Inflammatory macrophage treated with lipopolysaccharide for 4 hours (primary cell): ENCODE measurements at places on chromosomes 7 and 10.
A peak's percentile ranks its signal among the peaks of the same experiment; 100 is the strongest.

- peak; percentile 53 for DNase-seq
These were observed 89.1 kb upstream of the SP4 start for GRCh38 chr7:21338728-21339164.

DNA sequence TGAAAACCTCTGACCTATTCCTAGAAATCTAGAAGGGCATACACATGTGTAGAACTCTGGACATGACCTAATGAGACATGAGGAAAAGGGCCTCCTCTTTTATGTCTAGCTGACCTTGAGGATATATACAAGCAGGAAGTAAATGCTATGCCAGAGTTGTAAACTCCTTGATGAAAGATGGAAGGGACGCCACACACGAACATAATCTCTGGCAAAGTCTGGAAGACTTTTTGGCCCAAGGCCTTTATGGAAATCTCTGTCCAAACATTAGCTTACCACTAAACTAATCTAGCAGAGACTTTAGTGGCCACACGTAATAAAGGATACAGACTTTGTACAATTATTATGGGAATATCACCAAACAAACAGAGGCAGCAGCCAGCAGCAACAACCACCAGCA is 138.1 kb upstream of the THSD7A start:
- DNase-seq = no peak

DNA sequence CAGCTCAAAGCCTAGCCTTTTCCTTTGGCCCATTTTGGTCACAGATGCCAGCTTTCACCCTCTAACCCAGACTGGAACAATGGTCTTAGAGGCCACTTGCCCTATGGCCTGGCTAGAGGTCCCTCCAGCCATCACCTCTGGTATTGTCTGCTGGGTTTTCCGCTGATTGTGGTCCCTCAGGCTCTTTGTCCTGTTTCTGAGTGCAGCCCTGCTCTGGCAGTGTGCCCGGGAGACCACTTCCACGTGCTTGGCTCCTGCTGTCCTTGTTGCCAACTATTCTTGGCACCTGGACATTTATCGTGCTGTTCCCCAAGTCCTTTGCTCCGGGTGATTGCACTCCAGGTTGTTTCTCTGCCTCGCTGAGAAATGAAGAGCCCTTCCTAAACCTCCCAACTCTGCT is 53.3 kb upstream of the FAM180A start:
- DNase-seq = no peak

DNA sequence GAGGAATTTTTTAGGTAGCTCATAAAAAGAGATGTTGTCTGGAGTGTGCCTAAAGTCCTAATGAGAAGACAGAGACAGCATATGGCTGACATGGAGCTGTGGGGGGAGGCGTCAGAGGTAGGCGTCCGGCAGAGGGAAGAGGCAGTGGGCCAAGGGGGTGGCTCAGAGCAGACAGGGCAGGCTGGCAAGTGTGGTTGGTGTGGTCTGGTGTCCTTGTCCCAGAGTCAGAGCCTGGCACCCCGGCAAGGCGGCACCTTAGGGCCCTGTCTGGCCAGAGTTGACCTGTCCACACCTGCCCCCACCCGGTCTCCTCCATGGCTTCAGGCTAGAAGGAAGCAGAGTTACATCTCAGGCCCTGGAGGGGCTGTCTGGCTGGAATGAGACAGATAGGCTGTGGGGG is 220.3 kb upstream of the ZNF32 start:
- DNase-seq = no peak

GRCh38 chr10:3452173-3452626 is 279.6 kb upstream of the PITRM1 start:
- DNase-seq = no peak

DNA sequence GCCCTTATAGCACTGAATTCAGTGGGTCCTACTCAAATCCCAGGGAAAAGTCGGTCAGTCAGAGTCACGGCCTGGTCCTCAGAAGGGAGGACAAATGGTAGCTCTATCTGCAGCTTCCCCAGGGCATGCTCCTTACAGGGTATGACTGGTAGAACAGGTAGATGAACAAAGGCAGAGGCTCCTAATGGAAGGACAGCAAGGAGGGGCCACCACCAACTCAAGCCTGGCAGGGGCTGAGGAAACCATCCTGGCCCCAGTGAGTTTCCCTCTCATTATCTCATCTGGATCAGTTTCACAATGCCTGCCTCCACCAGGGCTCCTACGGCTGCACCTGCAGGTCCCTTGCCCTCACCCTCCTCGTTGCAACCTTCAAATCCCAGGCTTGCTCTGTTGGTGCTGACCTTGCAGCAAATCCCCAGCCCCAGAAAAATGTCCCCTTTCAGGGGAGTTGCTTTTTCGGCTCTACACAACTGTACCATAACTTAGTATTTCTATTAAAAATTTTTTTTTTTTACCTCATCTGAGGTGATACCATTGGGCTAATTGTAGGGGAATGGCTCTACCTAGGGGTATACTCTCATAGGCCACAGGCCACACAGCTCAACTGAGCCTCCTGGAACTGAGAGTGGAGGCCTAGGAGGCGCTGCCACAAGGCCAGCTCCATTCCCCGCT is 2.4 kb upstream of the MYO1G start:
- peak; percentile 64 for DNase-seq

DNA sequence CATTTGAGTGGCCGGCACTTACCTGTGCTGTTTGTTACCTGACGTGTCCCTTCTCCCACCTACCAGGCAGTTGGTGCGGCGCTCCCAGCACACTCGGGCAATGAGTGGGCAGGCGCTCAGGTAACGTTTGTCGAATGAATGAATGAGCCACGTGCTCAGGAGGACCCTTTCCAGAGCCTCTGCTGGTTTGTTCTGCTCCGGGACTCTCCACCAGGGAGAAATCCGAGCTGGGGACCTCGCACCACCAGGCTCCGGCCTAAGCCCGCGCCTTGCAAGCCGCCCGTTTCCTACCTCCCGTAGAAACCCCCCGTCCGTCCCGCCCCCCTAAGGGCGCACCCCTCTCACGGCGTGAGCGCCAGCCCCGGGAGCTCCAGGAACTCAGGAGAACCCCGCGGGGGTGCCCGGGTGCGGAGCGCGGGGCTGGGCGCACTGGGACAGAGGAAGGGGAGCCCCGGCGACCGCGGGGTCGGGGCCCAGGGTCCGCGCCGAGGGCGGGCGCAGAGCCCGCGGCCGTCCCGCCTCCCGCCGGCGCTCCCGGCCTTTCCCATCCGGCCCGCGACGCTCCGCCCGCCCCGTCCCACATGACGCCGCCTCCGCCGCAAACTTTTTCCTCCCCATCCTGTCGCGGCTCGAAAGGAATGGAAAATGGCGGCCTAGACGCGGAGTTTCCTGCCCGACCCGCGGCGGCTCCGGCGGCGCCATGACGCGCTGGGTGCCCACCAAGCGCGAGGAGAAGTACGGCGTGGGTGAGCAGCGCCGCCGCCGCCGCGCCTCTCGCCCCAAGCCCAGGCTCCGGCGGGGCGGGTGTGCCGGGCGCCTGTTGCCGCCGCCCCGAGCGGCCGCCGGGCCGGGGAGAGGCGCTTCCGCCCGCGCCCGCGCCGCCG is at the start of gene DOCK1:
Gene DOCK1, plus strand, starts transcription at position 611 of the 884 bp plus-strand sequence. Its CDS starts 90 bp downstream, at position 701.
- DNase-seq = peak; percentile 65

DNA sequence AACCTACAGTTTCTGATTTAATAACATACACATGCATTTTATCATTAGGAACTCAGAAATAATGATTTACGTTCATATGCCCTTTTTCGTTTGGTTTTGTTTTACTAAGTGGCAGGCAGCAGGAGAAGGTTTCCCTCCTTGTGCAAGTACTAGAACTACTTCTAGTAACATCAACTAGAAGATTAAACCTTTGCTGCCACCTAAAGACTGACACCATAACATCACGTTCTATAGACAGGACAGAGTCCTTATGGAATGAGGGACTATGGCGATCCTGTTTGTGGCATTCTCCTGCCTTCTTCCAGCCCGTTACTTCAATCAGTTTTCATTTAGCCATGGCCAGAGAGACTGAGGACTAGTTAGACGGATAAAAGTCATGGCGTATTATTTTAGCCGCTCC is 53.2 kb downstream of the GAD2 start:
- DNase-seq = peak; percentile 36

- DNase-seq = no peak
These were observed 22.0 kb downstream of the CYTH3 start for GRCh38 chr7:6250364-6250833.

DNA sequence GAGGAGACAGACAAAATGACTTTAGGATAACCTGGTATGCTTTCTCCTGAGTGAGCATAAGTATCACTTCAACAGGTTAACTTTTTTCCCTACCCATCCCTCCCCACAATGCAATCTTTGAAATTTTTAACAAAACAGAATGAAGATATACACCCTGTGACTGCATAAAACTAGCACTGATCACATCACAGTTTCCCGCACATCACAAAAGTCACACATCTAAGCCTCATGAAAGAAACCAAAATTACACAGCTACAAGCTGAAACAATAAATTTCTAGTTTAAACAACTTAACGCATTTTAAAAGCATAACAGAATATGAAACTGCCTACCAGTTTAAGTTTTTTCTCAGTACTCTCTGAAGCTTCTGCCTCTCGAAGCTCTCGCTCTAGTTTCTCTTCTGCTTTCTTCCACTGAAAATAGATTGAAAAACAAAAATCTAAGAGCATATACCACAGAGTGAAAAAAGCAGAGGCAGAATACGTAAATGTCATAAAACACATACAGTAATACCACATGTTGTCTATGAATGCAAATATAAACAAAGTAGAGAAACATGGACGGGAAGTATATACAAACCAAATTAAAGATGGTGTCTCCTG is 18.1 kb downstream of the NOC3L start:
- DNase-seq = no peak

- DNase-seq = no peak
These were observed 10.4 kb downstream of the ABLIM1 start for GRCh38 chr10:114647545-114648138.

DNA sequence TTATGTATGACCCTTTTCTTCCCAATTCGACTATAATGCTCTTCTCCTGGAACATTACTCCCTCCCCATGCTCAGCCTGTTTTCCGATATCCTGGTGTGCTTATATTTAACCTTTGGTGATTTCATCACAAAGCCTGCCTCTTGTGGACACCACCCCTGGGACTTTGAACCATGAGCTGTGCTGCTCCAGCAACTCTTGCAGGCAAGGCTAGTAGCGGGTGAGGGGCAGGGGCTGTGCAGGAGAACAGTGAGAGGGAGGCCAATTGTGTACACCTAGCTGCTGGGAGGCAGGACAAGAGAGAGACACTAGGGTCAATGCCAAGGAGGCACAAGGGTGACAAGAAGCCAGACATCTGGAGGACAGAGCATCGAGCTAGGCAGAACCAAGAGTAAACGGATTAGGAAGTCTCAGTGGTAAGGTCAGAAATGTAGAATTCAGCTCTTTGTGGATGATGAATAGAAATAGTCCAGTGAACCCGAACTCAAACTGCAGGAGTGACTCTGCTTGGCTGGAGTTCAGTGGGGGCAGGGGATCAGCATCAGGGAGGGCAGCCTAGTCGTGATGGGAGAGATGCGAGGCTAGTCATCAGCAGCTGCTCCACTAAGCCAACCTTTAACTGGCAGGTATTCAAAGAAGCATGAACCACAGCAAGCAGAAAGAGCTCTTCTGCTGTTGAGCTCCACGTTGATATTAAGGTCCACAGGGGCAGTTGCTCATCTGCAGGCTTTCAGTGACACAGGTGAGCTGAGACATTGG is 31.0 kb upstream of the MKI67 start:
- DNase-seq = no peak

GRCh38 chr10:124029559-124029958 is 63.8 kb downstream of the CHST15 start:
- DNase-seq = no peak

- no peak for DNase-seq
These were observed 202.6 kb downstream of the MDFIC start for GRCh38 chr7:115124409-115124939.

GRCh38 chr7:134752006-134752760 is 27.3 kb upstream of the CALD1 start:
- peak; percentile 59 for DNase-seq

DNA sequence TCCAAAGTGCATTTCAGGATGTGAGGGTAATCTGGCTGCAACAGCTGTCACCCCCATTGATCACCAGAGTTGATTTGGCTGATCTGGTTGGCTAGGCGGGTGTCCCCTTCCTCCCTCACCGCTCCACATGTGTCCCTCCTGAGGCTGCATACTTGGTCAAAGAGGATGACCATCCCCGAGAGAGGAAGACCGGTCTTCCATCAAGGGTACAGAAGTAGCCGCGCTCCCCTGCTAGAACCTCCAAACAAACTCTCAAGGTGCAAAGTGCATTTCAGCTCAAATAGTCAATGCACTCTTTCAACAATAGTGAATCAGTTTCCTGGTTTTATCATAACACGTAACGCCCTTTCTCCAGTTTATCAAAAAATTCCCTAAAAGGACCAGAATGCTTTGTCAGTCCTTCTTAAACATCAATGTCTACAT is 44.6 kb downstream of the CARD11 start:
- DNase-seq = no peak

DNA sequence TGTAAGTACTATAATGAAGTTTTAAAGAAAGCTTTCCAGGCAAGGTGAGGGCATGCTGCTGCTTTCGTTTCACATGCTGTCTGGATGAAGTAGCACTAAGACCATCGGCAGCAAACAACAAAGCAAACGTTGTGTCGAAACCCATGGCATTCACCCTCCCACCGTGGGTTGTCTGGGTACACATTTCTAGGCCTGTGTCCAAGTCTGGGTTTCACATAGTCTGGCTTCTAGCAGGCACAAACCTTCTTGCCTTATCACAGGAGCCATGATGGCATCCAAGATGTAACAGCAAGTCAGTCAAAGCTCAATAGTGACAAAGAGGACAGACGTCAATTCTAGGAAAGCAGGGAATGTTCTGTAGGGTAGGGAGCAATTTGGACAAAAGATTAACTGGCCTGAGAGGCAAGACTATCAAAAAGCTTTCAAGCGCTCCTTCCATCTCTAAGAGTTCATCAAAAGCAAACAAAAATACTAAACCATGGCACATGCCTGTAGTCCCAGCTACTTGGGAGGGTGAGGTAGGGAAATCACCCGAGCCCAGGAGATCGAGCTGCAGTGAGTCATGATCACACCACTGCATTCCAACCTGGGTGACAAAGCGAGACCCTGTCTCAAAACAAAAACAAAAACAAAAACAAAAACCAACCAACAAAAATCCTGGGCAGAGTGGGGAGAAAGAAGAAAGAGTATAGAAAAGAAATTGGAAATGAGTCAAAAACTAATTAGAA is 42.7 kb downstream of the PAXIP1 start:
- no peak for DNase-seq

GRCh38 chr10:73433538-73433867 is at the start of gene MSS51:
TSS of gene MSS51 (minus strand) at chr10:73433561. CDS start at chr10:73428284, 5,277 bp downstream.
- no peak for DNase-seq

GRCh38 chr10:70778267-70778924 is 6.8 kb downstream of the TBATA start:
- DNase-seq = no peak
